ENCODE measurements at places on chromosomes 5 and 9.

GRCh38 chr5:76199336-76200318 is 116.4 kb downstream of the SV2C start:
- DNase-seq, result no peak

DNA sequence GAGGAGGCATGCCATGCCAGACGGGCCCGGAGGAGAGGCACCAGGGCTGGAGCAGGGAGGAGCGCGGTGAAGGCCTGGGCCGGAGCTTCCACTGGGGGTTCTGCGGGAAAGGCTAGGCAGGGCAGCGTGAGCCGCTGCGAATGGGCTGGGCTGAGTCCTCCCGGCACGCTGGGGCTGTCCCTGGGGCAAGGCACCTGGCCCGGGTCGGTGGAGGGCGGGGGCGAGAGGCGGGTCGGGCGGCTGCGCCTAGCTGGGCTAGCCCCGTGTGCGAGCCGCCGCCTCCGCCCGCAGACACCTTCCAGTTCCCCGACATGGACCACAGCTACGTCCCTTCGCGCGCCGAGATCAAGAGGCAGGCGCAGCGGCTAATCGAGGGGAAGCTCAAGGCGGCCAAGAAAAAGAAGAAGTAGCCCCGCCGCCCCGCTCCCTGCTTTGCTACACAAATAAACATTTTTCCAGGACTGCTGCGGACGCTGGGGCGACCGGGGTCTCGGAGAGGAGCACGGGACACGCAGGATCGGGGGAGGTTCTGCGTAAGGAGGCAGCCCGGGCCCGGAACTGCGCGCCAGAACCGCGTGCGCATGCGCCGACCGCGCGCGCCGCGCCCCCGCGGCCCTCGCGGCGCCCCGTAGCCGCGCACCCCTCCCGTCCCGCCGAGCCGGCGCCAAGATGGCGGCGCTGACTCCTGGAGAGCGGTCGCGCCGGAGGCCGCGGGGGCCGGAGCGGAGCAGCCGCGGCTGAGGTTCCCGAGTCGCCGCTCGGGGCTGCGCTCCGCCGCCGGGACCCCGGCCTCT is at the start of gene RABL6:
Gene RABL6, plus strand, starts transcription at position 668 of the 794 bp plus-strand sequence. CDS start 249 bp downstream, outside the sequence.
- DNase-seq, result peak; percentile 93

DNA sequence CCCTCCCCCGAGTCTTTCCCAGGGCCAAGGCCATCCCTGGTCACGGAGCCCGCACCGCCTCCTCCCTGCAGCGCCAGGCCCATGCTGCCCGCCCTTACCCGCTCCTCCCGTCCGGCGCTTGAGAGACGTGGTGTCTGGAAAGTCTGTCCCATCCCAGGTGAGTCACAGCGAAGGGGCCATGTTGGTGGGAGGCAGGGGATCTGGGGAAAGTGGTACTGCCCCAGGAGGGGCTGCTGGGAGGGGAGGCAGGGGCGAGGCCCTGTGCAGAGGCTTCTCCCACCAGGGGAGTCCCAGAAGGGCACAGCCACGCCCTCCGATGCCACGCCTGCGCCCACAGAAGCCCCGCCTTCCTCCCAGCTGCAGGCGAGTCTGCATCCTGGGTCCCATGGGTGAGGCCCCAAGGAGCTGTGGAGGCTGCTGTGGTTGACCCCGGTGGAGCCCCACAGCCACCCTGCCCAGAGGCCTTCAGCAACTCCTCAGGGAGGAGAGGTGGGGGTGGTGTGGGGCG is 107.0 kb upstream of the PPP1R26 start:
- DNase-seq, result no peak

DNA sequence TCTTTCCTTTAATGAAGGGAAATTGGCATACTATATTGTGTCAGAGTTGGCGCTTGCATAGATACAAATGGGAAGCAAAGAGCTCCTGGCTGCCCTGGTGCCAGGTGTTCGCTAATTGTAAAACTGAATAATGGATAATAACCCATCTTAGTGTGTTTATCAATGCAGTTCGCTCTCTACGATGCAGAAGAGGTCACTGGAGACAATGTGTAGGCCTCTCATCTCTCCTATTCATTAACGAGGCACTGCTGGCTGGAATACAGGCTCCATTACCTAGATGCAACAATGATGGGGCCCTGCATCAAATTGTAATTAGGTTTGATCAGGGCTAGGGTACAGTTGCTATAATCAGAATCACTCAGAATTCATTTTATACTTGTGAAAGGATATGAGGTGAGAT is 171.0 kb downstream of the RMI1 start:
- no peak for DNase-seq

GRCh38 chr9:125460883-125461635 is 199.4 kb downstream of the GAPVD1 start:
- no peak for DNase-seq
